Activated CD8-positive, alpha-beta memory T cell treated with anti-CD3 and anti-CD28 coated beads for 1 hour (primary cell): ENCODE measurements at places on chromosomes 3 and 15.
A peak's percentile ranks its signal among the peaks of the same experiment; 100 is the strongest.

- DNase-seq = no peak
Observed at GRCh38 chr15:72034351-72034750, 83.6 kb downstream of the MYO9A start.

DNA sequence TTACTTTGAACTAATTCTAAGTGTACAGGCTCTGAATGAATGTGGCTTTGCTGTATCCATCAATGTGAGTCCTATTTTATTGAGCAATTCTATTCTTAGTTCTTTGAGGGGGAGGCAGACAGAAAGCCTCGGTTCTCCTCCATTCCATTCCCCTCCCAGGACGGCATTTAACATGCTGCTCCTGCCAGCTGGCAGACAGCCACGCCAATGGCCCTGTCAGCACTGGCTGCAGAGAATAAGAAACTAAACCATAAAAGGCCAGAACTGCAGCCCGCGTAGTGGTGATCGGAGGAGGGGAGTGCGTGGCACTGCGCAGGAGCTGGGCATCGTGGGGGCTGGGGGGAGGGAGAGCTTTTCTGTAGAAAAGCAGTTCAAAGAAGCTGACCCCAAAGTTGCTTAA, 76.0 kb upstream of the HACD2 start:
- DNase-seq = no peak

- no peak for DNase-seq
Observed at GRCh38 chr15:96336596-96337364, 6.3 kb downstream of the NR2F2 start.

GRCh38 chr3:168037020-168037419, 58.7 kb downstream of the GOLIM4 start:
- no peak for DNase-seq

GRCh38 chr3:54830658-54831057, 97.2 kb downstream of the LRTM1 start:
- DNase-seq = no peak

- no peak for DNase-seq
Observed at GRCh38 chr3:63874769-63875168, 11.1 kb downstream of the ATXN7 start.

DNA sequence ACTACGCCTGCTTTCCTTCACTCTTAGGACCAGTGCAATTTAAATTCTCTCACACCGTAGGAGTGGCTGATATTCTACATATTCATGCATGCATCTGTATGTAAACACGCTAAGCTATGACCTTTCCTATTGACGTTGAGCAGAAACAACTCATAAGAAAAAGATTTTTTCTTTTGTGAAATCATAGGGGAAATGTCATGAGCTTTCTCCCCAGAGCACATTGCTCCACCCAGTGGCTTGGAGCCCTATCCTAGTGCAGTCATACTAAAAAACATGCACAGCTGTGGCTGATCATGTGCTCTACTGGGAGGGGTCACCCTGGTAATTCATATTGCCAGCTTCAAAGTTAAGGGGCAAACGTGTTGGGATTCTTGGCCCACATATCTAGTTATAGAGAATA, 1.8 kb upstream of the MESD start:
- no peak for DNase-seq

- no peak for DNase-seq
Observed at GRCh38 chr3:46660003-46660402, 33.5 kb downstream of the ALS2CL start.

- no peak for DNase-seq
Observed at GRCh38 chr15:31560643-31561042, 234.0 kb downstream of the KLF13 start.

GRCh38 chr15:74833376-74834107, 7.1 kb downstream of the CPLX3 start:
- DNase-seq = no peak

- no peak for DNase-seq
Observed at GRCh38 chr3:100761951-100762350, 52.7 kb downstream of the TFG start.

DNA sequence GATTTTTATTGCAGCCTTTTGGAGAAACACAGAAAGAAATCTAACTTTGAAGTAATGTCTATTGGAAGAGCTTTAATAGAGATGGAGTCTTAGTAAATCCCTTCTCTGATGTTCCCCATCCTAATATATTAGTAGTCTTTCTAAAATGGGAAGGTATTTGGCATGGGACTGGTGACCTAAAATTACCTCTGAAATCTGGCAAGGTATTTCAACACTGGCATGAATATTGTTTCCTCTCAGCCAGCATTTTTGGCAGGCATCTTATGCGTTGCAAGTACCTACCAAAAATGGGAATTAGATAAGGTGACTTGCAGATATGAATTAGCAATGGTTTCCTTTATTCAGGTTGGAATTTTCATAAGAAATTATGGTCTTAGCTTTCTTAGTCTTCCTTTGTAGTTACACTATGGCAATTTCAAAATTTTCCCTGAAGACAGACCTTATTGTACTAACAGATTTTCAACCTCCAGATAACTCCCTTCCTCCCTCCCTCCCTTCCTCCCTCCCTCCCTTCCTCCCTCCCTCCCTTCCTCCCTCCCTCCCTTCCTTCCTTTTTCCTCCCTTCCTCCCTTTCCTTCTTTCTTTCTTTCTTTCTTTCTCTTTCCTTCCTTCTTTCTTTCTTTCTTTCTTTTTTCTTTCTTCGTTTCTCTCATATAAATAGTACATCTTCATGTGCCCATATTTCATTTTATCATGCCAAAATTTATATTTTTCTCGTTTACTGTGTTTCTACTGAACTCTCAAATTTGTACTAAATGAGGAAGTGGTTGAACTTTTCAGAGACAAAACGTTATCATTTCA, 168.2 kb upstream of the KCNMB2 start:
- no peak for DNase-seq

DNA sequence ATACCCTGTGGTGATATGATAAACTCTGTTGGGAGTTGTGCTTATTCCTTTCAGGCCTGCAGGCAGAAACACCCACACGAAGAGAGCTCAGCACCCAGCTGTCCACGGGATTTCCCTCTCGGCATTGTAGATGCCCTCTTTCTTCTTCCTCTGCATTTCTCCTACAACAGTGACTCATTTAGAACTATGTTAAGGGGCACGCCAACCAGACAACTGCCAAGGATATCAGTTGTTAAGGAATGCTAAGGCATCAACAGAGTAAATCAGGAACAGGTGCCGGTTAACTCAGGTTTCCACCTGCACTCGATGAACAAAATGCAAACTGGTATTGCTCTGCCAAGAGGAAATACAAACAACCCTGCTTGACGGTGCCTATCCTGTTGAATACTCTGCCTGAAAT, 270.0 kb upstream of the PEX5L start:
- no peak for DNase-seq

GRCh38 chr3:121748680-121749275, 763 bp downstream of the GOLGB1 start:
- DNase-seq = no peak

DNA sequence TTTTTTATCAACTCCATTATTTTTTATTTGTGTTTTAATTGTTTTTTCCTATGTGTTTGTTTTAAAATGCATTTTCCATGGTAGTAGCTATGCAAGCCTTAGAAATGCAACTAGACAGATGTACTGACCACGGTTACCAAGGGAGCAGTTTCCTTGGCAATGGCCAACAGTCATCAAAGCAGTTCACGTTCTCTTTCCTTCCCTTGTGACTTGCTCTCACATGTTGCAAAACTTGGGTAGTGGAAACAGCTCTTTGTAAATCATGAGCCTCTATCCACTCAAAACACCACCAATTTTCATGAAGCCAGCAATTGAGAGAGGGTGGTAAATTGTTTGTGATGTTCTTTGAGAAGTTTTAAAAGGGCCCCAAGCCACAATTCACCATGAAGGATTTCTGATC, 499.4 kb upstream of the MDFIC2 start:
- no peak for DNase-seq

GRCh38 chr3:29892976-29893554, 612.2 kb downstream of the RBMS3 start:
- DNase-seq = no peak

GRCh38 chr15:60254416-60254815, 143.4 kb downstream of the ANXA2 start:
- no peak for DNase-seq

GRCh38 chr15:48984811-48985352, 21.2 kb upstream of the SHC4 start:
- DNase-seq = no peak

- DNase-seq = no peak
Observed at GRCh38 chr3:151611419-151611818, 122.3 kb upstream of the AADACL2 start.

- no peak for DNase-seq
Observed at GRCh38 chr3:193779933-193780332, 186.9 kb downstream of the OPA1 start.

GRCh38 chr15:27084844-27085243, 113.9 kb downstream of the GABRG3 start:
- no peak for DNase-seq

DNA sequence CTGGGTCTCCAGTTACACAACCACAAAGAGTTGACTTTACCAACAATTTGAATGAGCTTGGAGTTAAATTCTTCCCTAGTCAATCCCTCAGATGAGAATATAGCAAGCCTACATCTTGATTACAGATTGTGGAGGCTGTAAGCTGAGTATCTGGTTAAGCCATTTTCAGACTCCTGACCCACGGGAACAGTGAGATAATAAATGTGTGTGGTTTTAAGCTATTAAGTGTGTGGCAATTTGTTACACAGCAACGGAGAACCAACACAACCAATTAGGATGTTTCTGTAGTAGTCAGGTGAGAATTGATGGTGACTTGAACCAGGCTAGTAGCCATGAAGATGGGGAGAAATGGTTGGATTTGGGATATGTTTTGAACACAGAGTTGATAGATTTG, 37.7 kb upstream of the SLC4A7 start:
- no peak for DNase-seq

- DNase-seq = no peak
Observed at GRCh38 chr15:81043935-81044575, 43.3 kb downstream of the TLNRD1 start.

DNA sequence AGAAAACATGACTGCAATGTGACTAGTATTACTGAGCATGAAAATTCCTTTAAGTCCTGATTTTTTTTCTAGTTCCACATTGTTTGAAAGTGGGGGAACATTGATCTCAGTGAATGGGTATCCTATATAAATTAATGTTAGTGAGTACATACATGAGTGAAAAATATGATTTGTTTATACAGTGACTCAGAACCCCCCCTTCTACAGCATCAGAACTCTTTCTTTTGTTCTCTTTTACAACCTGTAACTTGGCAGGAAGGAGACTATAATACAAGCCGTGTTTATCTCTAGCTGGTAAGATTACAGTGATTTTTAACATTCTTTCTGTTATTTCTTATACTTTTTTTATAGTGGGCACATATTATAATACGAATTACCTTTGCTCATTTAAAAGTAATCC, 384.7 kb downstream of the PDCD6IP start:
- no peak for DNase-seq

GRCh38 chr15:100230784-100231183, 111.0 kb downstream of the ADAMTS17 start:
- DNase-seq = no peak

DNA sequence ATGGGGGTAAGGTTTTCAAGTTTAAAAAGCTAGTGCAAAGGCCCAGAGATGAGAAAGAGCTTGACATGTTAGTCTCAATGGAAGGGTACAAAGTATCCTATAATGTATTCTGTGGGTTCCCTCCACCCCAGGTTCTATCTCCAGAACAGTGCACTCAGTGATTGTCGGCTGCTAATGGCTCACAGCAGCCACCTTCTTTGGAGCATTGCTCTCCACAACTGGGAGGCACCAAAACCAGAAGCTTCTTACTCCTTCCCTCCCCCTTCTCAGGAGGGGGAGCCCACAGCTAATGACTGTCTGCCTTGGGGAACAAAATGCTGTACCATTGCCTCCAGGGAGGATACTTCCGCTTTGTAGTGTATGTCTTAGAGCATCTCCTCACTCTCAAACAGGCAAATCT, 439.4 kb upstream of the RBMS3 start:
- no peak for DNase-seq

DNA sequence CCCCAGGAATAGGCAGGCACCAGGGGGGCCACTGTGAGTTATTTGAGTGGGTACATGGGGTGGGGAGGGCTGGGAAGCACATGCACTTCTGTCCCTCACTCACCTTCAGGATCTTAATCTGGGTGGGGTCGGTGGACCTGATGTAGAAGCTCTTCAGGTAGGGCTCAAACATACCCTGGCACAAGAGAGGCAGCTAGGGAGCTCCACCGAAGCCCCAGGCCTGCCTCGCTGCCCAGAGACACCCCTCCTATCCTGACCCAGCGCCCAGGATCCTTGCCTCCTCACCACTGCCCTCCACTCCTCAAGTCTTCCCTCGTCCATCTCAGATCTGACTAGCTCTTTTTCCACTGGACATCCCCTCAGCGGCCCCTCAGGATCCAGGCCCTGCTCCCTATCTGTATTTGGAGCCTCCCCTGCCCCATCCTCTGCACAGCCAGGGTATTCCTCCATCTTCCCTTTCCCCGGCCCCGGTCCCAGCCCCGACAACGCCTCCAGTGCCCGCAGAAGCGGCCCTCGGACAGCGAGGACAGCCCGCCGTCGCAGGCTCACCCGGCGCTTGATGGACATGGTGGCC, 30.0 kb downstream of the AP3B2 start:
- DNase-seq = no peak

DNA sequence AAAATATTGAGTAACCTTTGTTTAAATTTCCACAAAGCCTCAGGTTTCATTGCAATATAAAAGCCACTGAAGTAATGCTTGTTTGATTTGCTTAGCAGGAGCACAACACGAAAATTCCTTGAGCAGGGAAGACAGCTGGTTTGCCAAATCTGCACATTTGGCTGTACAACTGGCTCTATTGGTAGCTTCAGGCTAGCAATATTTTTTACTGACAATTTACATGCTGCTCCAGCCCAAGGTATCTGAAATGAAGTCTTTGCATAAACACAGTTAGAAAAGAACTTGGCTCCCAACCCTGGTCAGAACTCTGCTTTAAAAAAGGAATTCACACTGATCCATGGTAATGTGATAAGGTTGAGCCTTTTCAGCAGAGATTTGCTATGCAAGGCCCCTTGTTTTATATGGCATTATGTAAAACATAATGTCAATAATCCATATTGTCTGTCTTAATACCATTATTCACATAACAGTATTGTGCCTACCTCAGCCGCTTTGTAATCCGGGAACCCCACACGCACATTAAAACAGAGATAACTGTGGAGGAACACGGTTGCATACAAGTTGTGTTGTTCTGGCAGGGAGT, 55.7 kb upstream of the CHL1 start:
- no peak for DNase-seq

GRCh38 chr3:158790901-158791589, 10.8 kb upstream of the MFSD1 start:
- DNase-seq = no peak

GRCh38 chr3:127431066-127431465, 143.2 kb upstream of the PRR20G start:
- no peak for DNase-seq

GRCh38 chr15:100849021-100849854, 30.4 kb upstream of the ALDH1A3 start:
- peak; percentile 37 for DNase-seq

GRCh38 chr3:175940243-175940642, 1081.1 kb downstream of the NAALADL2 start:
- no peak for DNase-seq

DNA sequence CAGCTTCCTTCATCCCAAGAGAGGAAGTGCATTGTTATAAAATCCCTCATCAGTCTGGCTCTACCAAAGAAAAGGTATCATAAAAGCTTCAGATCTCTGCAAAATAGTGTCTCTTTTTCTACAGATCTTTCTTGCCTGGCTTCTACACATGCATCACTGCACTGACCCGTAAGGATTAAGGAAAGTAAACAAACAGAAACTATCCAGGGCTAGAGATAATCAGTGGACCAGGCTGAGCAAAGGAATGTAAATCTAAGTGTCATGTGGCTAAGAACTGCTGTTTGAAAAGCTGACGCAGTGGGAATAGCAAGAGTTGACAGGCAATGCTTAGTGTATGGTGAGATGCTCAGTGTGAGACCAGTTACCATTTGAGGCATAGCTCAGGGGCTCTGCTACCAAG, 339.7 kb downstream of the IL5RA start:
- DNase-seq = no peak
